Cerebellar nuclear complex (tissue), 1 donor: ENCODE measurements at places on chromosomes 13 and 19.

GRCh38 chr13:34588362-34588761, 353.7 kb upstream of the NBEA start:
- no peak for DNase-seq

DNA sequence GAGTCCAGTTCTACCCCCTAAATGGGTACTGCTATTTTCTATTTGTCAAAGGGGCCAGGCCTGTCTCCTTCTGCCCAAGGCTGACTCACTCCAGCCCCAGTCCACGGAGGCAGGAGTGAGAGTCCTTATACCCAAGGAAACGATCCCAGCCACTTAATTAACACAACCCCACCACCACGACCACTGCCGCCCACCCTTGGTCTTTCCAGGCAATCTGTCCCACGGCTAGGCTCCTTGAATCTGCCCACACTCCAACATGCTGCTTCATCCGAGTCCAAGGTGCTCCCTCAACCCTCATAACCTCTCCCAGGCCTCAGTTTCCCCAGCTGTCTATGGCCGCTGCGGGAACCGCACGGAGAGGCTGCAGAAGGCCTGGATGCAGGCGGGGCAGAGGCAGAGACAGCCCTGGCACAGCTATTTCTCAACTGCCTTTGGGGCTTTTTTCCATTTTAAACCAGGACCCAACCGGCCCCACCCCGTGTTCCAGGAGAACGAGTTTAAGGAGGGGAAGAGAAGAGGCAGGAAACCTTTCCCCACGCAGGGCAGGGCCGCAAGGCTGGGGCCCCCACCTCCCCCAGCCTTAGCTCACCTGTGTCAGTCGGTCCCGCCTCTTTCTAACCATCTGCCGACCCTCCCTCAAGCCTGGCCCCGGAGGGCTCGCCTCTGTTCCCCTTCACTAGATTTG, 746 bp downstream of the RAB3D start:
- no peak for DNase-seq

GRCh38 chr13:112670864-112671263, 19.0 kb upstream of the ATP11A start:
- no peak for DNase-seq

DNA sequence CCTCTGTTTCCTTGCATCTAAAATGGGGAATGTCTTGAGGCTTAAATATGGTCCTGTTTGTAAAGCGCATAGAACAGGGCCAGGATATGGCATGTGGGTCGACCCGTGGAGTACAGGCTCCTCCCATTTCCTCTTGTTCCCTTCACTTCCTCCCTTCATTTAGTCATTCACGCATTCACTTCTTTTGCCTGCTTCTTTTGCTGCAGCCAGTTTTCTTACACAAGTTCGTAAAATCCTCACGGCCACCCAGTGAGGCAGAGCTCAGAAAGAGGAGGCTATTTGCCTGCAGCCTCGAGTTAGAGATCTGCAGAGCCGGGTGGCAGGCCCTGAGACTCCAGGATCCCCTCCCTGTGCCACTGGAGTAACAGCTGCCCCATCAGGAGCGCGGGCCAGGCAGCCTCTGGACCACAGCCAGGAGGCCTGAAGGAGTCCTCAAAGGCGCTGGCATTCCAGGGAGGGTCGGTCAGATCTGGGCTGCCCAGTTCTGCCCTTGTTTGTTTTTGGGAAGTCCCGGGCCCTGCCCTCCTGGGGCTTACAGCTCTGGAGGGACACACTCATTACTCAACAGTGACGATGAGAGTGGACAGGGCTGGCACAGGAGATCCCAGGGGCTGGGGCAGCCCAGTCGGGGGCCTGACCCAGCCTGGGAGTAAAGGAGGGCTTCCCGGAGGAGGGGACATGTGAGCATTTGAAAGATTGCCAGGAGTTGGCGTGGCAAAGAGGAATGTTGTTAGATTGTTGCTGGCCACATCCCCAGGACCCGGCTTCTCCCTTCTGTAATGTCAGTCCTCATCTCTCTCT, 4.6 kb downstream of the PPP5C start:
- DNase-seq, result no peak

DNA sequence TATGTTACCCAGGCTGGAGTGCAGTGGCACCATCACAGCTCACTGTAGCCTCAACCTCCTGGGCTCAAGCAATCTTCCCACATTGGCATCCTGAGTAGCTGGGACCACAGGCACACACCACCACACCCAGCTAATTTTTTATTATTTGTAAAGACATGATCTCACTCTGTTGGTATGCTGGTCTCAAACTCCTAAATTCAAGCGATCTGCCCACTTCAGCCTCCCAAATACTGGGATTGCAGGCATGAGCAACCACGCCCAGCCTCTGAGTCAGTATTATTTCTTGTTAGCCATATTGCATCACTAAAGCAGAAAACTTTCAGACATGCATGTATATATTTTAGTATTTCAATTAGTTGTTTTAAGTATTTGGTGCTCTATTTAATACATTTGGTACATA, 376.4 kb downstream of the GPC6 start:
- DNase-seq, result no peak

DNA sequence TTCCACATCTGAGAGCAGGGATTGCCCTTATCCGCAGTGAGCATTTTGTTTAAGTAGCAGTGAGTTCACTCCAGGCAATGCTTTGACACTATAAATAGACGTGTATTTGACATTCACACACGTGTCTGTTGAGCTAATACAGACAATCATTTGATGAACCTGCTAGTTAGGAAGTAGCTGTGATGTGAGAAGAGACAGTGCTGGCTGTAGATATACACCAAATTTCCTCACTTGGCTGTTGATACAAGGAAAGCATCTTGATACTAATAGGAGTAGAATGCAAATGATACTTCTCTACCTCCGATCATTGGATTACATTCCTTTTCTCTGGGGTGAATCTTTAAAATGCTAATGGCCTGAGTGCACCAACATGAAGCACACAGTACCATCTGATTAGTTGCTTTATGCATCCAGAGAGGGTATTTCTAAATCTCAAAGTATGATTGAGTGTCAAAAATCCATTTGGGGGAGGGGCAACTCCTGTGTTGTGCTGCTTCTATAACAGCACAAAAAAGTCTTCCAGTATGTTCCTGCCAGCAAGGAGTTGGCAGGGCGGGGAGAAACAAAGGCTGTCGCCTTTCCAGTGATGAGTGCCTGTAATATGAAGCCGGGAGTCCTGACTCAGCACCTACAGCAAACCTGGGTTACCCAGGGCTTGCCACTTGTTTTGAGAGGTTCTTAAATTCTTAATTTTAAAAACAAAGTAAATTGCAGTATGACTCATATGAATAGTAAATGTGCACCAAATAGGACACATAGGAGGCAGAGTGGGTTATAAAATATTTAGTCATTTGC, 7.0 kb downstream of the CUL4A start:
- no peak for DNase-seq

GRCh38 chr19:51439021-51439465, 19.2 kb downstream of the SIGLEC8 start:
- DNase-seq, result no peak

GRCh38 chr19:55090564-55090963, 14.9 kb downstream of the EPS8L1 start:
- no peak for DNase-seq

DNA sequence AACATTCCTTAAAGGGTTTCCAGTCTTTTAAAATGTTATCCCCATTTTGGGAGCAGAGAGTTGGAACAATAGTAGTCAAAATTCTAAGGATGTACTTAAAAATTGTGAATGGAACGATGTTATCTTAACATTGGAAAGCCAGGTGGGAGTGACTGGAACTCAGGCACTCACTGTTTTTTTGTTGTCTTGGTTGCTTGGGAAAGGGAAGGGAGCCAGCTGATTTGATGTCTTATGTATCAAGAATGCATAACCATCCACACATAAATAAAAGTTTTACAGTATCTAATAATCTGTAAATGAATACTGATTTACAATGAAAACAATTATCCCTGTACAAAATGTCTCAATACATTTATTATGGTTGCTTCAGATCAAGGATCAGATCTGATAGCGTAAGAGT, 88.7 kb downstream of the SLC10A2 start:
- DNase-seq, result no peak

GRCh38 chr13:78376033-78376432, 227.3 kb downstream of the POU4F1 start:
- no peak for DNase-seq

DNA sequence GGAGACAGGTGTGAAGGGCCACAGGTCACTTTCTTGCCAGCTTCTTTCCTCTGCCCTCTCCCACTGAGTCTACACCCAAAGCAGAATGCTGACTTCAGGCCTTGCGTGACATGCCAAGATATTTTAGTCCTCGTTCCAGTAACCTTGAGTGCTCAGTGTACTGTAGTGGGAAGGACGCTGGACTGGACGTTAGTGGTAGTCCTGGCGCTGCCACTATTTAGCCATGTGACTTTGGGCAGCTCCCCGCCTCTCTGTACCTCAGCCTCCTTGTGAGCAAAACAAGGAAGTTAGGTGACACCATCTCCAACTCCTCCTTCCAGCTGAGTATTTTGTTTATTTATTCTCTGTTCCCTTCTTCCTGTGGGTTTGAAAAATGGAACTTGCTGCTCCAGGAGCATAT, 86.1 kb downstream of the FRY start:
- DNase-seq, result no peak

DNA sequence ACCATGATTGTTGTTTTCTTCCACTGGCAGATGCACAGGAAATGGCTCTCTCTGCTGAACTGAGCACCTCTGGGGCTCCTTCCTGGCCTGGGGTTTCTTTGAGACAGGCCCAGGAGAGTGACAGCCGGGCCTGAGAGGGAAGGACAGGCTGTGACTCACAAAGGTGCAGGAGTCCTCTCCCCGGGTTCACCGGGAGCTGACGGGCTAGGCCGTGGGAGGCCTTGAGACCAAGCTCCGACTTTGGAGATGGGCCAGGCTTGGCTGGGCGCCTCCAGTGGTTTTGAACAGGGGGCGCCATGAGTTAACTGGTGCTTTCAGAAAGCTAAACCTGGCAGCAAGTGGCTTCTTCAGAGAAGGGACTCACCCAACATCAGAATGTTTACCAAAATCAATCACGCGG, 143.4 kb downstream of the URI1 start:
- DNase-seq, result no peak

DNA sequence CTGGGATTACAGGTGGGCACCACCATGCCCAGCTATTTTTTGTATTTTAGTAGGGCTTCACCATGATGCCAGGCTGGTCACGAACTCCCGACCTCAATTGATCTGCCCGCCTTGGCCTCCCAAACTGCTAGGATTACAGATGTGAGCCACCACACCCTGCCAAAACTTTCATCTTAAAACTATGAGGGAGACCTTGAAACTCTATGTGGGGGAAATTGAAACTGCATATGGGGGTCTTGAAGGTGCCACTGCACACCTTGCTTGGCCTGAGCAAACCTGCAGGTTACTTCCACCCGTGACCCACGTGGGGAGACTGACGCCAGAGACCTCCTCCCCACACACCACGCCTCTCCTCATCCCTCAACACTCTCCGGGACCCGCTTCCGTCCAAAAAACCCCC, 15.6 kb downstream of the CILP2 start:
- DNase-seq, result no peak

DNA sequence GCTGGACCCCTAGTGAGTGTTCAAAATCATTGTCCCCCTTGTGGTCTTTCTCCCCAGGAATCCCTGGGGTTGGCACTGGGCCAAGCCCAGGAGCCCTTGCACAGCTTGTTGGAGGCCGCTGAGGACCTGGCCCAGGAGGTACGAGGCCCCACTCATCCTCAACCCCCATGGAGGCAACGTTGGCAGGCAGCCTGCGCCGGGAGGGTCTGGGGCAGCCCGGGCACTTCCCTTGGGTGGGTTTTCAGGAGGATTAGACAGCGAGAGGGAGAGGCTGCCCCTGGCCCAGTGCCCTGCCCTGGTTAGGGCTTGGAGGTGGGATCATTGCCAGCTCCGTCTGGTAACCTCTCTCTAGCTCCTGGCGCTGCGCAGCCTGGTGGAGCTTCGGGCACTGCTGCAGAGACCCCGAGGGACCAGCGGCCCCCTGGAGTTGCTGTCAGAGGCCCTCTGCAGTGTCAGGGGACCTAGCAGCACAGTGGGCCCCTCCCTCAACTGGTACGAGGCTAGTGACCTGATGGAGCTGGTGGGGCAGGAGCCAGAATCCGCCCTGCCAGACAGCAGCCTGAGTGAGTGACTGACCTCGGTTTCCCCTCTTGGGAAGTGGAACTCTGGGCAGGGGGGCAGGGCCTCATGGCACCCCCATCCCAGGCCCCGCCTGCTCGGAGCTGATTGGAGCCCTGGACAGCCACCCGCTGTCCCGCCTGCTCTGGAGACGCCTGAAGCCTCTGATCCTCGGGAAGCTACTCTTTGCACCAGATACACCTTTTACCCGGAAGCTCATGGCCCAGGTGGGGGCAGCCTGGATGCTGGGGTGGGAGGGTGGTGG, 3.0 kb downstream of the ABCA7 start:
- no peak for DNase-seq

DNA sequence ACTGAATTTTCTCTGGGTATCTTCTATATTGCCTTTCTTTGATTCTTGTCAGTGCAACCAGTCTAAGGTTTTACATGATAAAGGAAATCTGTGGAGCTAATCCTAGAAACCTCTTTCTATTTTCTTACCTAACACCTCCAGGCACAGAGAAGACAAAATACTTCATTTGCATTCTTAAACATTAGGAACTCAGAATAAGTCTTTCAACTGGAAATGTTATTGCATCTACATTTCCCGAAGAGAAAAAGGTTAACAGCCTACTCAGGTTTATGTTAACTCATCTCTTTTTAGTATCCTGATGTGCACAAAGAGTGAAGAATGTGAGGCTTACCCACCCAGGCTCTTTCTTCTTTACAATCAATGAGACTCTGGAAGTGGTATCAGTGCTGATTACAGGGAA, 106.7 kb downstream of the PCCA start:
- no peak for DNase-seq

DNA sequence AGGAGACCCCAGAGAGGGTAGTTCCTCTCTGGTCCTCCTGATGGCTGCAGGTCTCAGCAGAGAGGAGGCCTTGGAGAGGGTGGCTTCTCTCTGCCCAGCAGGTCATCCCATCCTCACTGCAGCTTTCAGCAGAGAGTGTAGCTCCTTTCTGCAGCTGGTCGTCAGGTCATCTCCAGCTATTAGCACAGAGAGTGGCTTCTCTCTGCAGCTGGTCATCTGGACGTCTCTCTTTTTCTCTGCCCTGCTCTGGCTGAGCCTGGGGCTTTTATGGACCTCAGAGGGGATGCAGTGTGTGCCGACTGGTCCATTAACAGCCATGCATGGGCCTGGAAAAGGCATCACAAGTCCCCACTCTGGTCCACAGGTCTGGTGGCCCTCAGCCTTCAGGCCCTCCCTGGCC, 20.3 kb downstream of the TNFSF9 start:
- no peak for DNase-seq

- peak; percentile 14 for DNase-seq
Measured at GRCh38 chr19:35879770-35880317, 11.5 kb downstream of the APLP1 start.

DNA sequence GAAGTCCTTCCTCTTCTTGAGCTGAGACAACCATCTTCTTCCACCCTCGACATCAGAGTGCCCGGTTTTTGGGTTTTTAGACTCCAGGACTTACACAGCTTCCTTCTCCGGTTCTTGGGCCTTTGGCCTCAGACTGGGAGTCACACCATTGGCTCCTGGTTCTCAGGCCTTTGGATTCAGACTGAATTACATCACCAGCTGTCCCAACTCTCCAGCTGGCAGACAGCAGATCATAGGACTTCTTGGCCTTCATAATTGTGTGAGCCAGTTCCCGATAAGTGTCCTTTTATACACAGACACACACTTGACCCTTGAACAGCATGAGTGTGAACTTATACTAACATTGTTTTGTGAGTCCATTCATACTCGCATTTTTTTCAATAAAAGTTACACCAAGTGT, 166.0 kb upstream of the UBL3 start:
- no peak for DNase-seq

GRCh38 chr19:44947041-44947581, 1.3 kb downstream of the APOC2 start:
- DNase-seq, result no peak

GRCh38 chr19:48405850-48406249, 12.4 kb downstream of the GRIN2D start:
- DNase-seq, result no peak
